Lower lobe of right lung (tissue), 2 donors: ENCODE measurements at places on chromosomes 1 and 21. TPM values are rescaled to one million over a fixed set of nuclear protein-coding genes. Genes with fewer than 3 reads are reported as not detected.

Gene ALX3
- total RNA-seq: not detected

Gene LCK
- total RNA-seq: 7.5 TPM

Gene ACOT11
- 5.0 TPM for total RNA-seq

Gene SYT14
- total RNA-seq: not detected

Gene C1QTNF12
- 1.2 TPM for total RNA-seq

Gene SLC9C2
- total RNA-seq: 1.4 TPM

Gene FAM72D
- 0.77 TPM for total RNA-seq

DNA sequence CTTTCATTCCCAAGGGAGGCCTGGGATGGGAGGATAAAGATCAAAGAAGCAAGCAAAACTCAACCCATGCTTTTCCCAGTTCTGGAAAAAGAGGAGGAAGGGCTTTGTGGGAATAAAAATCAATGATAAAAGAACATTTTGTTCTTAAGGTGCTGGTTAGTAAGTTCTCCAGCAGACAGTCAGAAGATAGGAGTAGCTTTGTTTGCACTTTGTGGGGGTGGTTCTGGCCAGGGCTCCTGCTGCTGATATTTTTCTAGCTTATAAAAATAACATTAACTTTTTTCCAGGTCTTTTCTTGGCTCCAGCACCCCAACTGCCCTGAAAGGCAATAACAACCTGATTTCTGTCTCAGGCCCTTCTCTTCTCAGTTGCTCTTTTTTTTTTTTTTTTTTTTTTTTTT lies 220.0 kb downstream of the FGGY start:
- no peak for DNase-seq

DNA sequence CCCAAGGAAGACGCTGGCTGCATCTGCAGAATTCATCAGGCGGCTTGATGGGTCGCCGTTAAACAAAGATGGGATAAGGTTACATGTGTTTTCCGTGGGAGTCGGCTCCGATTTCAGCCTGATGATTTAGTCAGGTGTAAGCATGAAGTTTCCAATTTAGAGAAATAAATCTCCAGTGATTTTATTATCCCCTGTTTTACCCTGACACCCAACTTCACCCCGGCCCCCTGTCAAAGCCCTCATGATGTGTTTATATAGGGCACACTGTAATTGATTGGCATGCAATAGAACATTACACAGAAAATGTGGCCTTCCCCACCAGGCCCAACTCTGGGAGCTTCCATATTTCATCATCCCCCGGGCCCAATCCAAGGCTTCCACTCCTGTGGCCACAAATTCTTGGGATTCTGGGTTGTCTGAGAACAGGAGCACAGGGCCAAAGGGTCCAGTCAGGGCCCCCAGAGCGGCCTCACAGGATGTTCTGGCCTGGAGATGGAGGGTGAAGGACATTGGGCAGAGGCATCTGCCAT lies 72.5 kb downstream of the FOXD2 start:
- no peak for DNase-seq

GRCh38 chr1:96464522-96464921 lies 257.1 kb upstream of the PTBP2 start:
- DNase-seq: no peak

- no peak for DNase-seq
Observed at GRCh38 chr1:119808491-119808890, 2.8 kb downstream of the REG4 start.

DNA sequence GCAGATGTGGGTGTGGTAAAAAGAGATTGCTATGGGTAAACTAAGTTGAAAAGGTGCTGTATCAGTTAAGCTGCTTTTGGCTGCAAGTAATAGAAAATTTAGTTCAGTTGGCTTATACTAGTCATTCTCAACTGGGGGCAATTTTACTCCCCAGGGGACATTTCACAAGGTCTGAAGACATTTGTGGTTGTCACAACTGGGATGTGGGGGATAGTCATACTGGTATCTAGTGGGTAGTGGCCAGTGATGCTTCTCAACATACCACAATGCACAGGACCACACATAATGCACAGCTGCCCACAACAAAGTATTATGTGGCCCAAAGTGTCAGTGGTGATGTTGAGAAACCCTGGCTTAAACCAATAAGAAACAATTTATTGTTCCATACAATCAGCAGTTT lies 31.4 kb downstream of the SERTAD4 start:
- no peak for DNase-seq

DNA sequence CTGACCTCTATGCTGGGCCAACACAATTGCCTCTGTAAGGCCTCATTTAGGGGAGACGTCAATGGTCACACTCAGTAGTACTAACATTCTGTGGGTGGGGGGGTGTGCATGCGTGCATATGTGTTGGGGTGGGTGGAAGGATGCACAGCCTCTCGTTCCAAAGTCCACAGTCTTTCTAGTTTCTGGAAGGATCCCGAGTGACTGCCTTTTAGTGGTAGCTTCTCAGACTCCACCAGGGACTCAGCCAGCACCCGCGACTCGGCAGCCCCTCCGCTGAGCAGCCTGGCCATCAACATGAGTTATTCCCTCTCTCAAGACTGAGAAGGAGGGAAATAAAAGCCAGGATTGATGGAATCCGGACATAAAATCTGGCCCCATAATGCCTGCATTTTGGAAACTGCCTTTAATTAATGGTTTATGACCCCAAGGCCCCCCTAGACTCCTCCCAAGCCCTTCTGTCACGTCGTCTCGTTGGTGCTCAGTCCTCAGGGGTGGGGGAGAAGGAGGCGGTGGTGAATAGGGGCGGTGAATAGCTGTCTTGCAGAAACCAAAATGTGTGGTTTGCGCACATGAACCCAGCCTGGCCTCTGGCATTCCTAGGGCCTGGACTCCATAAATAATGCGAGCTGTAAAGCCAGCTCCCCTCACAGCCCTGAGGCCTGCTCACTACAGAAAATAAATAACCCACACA lies 65.1 kb upstream of the TMEM51 start:
- DNase-seq: no peak

- no peak for DNase-seq
Observed at GRCh38 chr21:34074283-34075090, 1.1 kb downstream of the MRPS6 start.

- no peak for DNase-seq
Observed at GRCh38 chr1:164842870-164843269, 283.9 kb downstream of the PBX1 start.

DNA sequence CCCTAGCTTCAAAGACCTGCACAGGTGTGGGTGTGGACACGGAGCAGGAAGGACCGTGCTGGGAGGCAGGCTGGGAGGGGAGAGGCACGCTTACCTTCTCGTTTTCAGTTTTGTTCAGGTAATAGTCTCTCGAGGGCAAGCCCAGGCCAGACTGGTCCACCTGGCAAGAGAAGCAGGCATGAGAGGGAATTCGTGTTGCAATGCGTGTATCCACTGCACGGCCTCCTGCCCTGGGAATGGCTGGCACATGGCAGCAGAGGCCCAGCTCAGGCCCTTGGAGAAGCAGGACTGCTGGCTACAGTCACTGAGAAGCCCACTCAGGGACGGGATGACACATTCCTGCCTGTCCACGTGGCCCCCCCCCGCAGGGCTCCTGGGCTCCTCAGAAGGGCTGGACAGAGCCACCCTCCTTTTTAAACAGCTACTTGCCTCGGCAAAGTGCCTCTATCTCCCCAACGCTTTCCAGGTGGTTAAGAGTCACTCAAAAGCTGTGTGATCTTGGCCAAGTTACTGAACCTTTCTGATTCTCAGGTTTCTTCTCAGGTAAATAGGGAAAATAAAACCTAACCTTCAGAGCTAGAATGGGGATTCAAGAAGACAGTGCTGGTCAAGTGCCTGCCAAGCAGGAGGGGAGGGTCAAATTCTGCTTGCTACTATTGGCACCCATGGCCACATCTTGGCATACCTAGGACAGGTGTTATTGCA lies 32.7 kb downstream of the ECE1 start:
- no peak for DNase-seq

- DNase-seq: no peak
Observed at GRCh38 chr21:25307489-25307888, 299.8 kb downstream of the MRPL39 start.
